SK-N-SH (cell line): ENCODE measurements at places on chromosomes 3 and 15. TPM values are rescaled to one million over a fixed set of nuclear protein-coding genes. Genes with fewer than 3 reads are reported as not detected.

DNA sequence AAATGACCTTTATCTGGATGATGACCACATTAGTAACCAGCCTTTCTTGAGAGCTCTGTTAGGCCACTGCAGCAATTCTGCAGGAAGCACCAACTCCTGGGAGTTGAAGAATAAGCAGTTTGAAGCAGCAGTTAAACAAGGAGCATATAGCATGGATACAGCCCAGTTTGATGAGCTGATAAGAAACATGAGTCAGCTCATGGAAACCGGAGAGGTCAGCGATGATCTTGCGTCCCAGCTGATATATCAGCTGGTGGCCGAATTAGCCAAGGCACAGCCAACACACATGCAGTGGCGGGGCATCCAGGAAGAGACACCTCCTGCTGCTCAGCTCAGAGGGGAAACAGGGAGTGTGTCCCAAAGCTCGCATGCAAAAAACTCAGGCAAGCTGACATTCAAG lies 252.8 kb upstream of the GOLGA6L4 start:
- H3K27me3 ChIP-seq: no peaks in the 10 kb centered on the region
- no peak for DNase-seq
- no peak overlapping the region for H3K27ac ChIP-seq
- no peaks in the 10 kb centered on the region for H3K4me1 ChIP-seq
- no peaks in the 10 kb centered on the region for H3K36me3 ChIP-seq
- no peak overlapping the region for H3K4me3 ChIP-seq

Gene CP
- not detected in 2 replicates for polyA plus RNA-seq

Gene LRRN1
- 0.03 TPM in 2 replicates for polyA plus RNA-seq

DNA sequence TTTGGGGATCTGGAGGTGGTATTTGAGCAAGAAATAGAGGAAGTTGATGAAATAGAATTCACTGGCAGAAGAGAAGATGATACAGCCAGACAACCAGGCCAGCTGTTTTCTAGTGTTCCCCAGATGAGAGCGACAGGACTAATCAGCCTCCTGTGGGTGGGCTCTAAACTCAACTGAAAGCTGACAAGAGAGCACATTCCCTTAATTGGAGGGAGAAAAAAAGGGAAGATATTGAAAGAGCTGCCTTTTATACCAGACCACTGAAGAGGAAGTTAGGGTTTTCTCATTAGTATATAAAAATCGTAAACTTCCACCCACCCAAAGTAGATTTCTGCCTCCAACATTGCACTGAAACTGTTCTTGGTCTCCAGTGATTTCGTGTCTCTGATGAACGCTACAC lies 6.5 kb upstream of the TM4SF19 start:
- DNase-seq: no peak
- H3K36me3 ChIP-seq: peaks cover 8% of the 10 kb centered on the region
- no peak overlapping the region for H3K4me3 ChIP-seq
- no peaks in the 10 kb centered on the region for H3K27me3 ChIP-seq

- H3K4me1 ChIP-seq: peaks cover 22% of the 10 kb centered on the region
- DNase-seq: no peak
- peak overlapping the region; percentile 77 for H3K27ac ChIP-seq
- H3K4me3 ChIP-seq: no peak overlapping the region
Measured at GRCh38 chr3:37935290-37935668, 55.3 kb upstream of the VILL start.

Gene OR4F6
- polyA plus RNA-seq: not detected in 2 replicates

DNA sequence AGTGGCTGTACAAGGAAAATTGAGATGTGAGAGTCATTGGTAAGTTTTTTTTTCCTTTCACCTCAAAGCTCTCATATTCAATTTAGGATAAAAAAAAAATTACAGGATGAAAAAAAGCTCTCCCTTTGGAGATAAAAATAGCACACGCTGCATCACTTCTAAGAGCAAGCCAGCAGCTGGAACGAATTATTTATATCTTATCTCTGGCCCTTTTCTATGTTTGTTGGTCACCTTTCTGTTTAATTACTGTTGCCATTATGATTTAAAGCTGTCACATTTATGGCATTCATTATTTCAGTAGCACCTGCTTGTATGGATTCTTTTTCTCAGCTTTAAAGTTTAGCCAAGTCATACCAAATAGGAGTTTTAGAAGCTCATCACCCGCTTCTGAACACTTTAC lies 171.6 kb upstream of the PDZRN3 start:
- no peaks in the 10 kb centered on the region for H3K36me3 ChIP-seq
- H3K4me1 ChIP-seq: no peaks in the 10 kb centered on the region
- DNase-seq: no peak
- H3K27me3 ChIP-seq: no peaks in the 10 kb centered on the region

GRCh38 chr3:130841357-130841756 lies 52.5 kb upstream of the ATP2C1 start:
- no peaks in the 10 kb centered on the region for H3K27me3 ChIP-seq
- H3K4me3 ChIP-seq: no peak overlapping the region
- no peak overlapping the region for H3K27ac ChIP-seq
- H3K4me1 ChIP-seq: no peaks in the 10 kb centered on the region
- no peaks in the 10 kb centered on the region for H3K36me3 ChIP-seq

DNA sequence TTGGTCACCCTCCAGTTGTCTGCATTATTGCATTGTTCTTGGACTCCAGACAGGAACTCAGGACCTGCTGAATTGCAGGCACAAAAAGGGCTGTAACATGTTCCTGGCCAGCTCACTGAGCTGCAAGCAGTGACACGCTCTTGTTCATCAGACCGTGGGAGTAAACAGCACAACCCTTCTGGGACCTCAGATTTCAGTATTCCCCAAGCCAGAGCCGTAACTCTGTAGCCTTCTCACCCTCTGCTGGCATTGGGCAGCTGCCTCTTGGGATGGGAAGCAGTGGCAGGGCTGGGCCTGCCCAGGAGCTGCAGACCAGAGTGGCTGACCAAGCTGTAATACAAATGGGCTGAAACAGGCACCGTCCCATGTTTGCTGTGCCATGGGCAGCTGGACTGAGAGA lies 607.1 kb upstream of the BCHE start:
- no peaks in the 10 kb centered on the region for H3K36me3 ChIP-seq
- H3K4me1 ChIP-seq: no peaks in the 10 kb centered on the region
- no peak overlapping the region for H3K4me3 ChIP-seq
- no peaks in the 10 kb centered on the region for H3K27me3 ChIP-seq
- DNase-seq: no peak

- no peak overlapping the region for H3K27ac ChIP-seq
- H3K4me3 ChIP-seq: no peak overlapping the region
- peaks cover 26% of the 10 kb centered on the region; the same call in 1 of the 2 replicates for H3K36me3 ChIP-seq
Measured at GRCh38 chr3:185049710-185050109, 103.2 kb downstream of the C3orf70 start.

GRCh38 chr3:137242836-137243400 lies 285.1 kb downstream of the IL20RB start:
- no peak overlapping the region for H3K4me3 ChIP-seq
- H3K27me3 ChIP-seq: no peaks in the 10 kb centered on the region
- no peak for DNase-seq
- no peaks in the 10 kb centered on the region for H3K4me1 ChIP-seq

Gene FOXL2NB
- polyA plus RNA-seq: not detected in 2 replicates

- peaks cover 77% of the 10 kb centered on the region for H3K36me3 ChIP-seq
- H3K4me1 ChIP-seq: peaks cover 4% of the 10 kb centered on the region; the same call in 1 of the 2 replicates
- no peak overlapping the region; the same call in 1 of the 2 replicates for H3K4me3 ChIP-seq
- no peaks in the 10 kb centered on the region for H3K27me3 ChIP-seq
Measured at GRCh38 chr3:125310623-125311081, 64.5 kb downstream of the ZNF148 start.

DNA sequence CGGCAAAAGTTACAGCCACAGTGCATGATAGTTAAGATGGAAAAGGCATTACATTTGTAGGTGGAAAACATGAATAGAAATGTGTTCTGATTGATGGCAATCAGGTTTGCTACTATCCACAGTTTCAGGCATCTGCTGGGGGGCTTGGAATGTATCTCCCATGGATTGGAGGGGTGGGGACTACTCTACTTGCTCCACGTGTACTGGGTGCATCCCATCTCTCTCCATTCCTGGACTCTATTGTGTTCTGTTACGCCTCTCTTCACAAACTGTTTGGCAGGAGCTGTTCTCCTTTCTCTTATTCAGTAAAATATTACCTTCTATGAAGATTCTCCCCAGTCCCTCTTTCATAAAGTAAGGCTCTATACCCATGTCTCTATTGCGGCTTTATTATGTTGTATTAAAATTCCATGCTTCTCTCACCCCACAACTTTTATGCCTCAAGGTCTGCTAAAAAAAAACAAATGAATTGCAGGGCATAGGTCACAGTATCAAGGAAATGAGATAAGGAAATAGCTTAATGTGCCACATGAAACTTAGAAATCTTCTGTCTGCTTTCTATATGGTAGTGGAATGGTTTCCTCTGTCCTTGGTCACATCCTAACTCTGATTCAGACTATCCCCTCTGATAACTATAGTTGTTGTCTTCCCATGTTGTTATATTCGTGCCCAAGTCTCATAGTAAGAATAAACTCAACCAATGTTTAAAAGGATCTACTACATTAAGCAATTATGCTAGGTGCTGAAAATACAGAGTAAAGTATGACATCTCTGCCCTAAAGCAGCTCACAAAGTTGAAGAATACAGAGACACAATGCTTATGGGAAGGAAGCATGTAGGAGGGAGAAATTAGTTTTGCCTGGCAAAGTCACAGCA lies 43.2 kb downstream of the LRRFIP2 start:
- H3K36me3 ChIP-seq: no peaks in the 10 kb centered on the region; the same call in 1 of the 2 replicates
- H3K27ac ChIP-seq: no peak overlapping the region
- H3K4me1 ChIP-seq: peaks cover 16% of the 10 kb centered on the region; the same call in 1 of the 2 replicates
- no peak overlapping the region for H3K4me3 ChIP-seq
- H3K27me3 ChIP-seq: no peaks in the 10 kb centered on the region

GRCh38 chr3:117193390-117193789 lies 483.8 kb downstream of the TUSC7 start:
- no peaks in the 10 kb centered on the region for H3K4me1 ChIP-seq
- no peak overlapping the region for H3K4me3 ChIP-seq
- H3K27ac ChIP-seq: no peak overlapping the region
- H3K27me3 ChIP-seq: no peaks in the 10 kb centered on the region
- H3K36me3 ChIP-seq: no peaks in the 10 kb centered on the region

GRCh38 chr3:161305095-161305991 lies 66.0 kb downstream of the SPTSSB start:
- no peaks in the 10 kb centered on the region for H3K27me3 ChIP-seq
- no peak overlapping the region for H3K27ac ChIP-seq
- H3K4me1 ChIP-seq: no peaks in the 10 kb centered on the region
- peak; percentile 28 for DNase-seq
- H3K4me3 ChIP-seq: no peak overlapping the region

Gene SEMA5B
- polyA plus RNA-seq: 0.43 and 0.75 TPM in 2 replicates

Gene SNX22
- polyA plus RNA-seq: 0.94 and 1.2 TPM in 2 replicates

Gene MESP1
- polyA plus RNA-seq: 0.52 and 0.74 TPM in 2 replicates

DNA sequence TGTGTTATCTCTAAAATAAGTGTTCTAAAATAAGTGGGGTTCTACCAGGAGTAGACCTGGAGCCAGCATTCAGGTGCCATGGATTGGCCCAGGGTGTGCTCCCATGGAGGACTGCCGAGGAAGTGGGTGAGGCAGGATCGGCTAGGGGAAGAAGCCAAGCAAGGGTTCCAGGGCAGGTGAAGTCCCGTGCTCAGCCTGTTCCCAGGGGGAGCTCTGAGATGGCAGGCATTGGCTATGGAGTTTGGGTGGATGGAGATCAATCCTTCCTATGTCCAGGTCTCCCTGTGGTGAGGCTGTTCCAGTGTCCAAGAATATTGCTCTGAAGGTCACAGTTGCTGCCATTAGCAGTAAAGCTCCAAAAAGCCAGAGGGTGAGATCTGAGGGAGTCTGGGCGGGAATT lies 46.9 kb upstream of the ITGA11 start:
- H3K4me1 ChIP-seq: no peaks in the 10 kb centered on the region
- no peak overlapping the region for H3K4me3 ChIP-seq
- H3K27me3 ChIP-seq: no peaks in the 10 kb centered on the region
- DNase-seq: no peak

Gene SERPINI2
- not detected in 2 replicates for polyA plus RNA-seq

- peak overlapping the region; percentile 55 for H3K27ac ChIP-seq
- no peak overlapping the region for H3K4me3 ChIP-seq
- peaks cover 12% of the 10 kb centered on the region; the same call in 1 of the 2 replicates for H3K4me1 ChIP-seq
- 0 out of 2 replicates have a peak, but pooled peaks cover 3% of the 10 kb centered on the region for H3K36me3 ChIP-seq
- no peaks in the 10 kb centered on the region for H3K27me3 ChIP-seq
Measured at GRCh38 chr3:142319094-142319493, 93.7 kb upstream of the GK5 start.

Gene GPR149
- not detected in 2 replicates for polyA plus RNA-seq

- no peak for DNase-seq
- H3K27ac ChIP-seq: no peak overlapping the region
- no peaks in the 10 kb centered on the region for H3K36me3 ChIP-seq
- H3K4me1 ChIP-seq: no peaks in the 10 kb centered on the region
- H3K4me3 ChIP-seq: no peak overlapping the region
Measured at GRCh38 chr3:64739971-64740631, 52.3 kb upstream of the ADAMTS9 start.

GRCh38 chr3:107308716-107309115 lies 68.5 kb upstream of the CCDC54 start:
- H3K27ac ChIP-seq: no peak overlapping the region
- H3K4me3 ChIP-seq: no peak overlapping the region
- H3K36me3 ChIP-seq: no peaks in the 10 kb centered on the region
- no peak for DNase-seq

DNA sequence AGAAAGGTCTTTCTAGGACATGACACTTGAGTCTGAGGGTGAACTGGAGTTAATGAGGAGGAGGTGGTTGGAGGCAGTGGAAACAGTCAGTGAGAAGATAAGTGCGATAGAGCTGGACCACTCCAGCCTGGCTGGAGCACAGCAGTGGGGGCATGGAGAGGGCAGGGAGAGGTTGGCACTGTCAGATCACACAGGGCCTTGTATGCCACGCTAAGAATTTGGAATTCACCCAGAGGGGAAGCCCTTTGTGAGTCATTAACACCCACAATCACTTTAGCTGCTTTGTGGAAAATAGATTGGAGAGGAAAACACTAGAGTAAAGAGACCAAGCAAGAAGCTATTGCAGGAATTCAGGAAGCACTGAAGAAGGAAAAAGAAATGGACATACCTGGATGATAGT lies 83.3 kb downstream of the ZNF621 start:
- no peaks in the 10 kb centered on the region for H3K4me1 ChIP-seq
- H3K36me3 ChIP-seq: no peaks in the 10 kb centered on the region
- DNase-seq: no peak
- H3K4me3 ChIP-seq: no peak overlapping the region

GRCh38 chr3:144341471-144341870 lies 369.8 kb downstream of the DIPK2A start:
- no peaks in the 10 kb centered on the region for H3K4me1 ChIP-seq
- no peaks in the 10 kb centered on the region for H3K36me3 ChIP-seq
- DNase-seq: no peak
- H3K27ac ChIP-seq: no peak overlapping the region

Gene HRG
- not detected in 2 replicates for polyA plus RNA-seq

DNA sequence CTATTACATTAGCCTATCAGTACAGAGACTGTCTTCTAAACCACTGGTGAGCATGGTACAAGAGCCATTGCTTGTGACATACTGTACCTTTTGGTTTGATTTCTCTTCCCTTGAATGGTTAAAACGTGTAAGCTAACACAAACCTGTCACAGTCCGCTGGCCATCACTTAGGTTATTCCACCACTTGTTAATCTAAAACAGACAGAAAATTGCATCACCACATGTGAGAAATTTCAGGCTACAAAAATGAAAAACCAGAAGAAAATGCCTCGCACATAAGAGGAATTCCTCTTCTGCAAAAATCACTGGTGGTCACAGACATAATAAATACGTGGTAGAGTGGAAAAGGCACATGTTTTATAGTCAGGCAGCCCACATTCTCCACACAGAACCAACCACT lies 22.1 kb downstream of the PARL start:
- no peak for DNase-seq
- H3K4me1 ChIP-seq: no peaks in the 10 kb centered on the region
- H3K27me3 ChIP-seq: no peaks in the 10 kb centered on the region
- H3K36me3 ChIP-seq: peaks cover 64% of the 10 kb centered on the region
- no peak overlapping the region for H3K4me3 ChIP-seq
